Calu3 (cell line): ENCODE measurements at places on chromosomes 1 and 21. TPM values are rescaled to one million over a fixed set of nuclear protein-coding genes. Genes with fewer than 3 reads are reported as not detected.

The SLC30A7 gene
- 38.2 and 39.4 TPM in 2 replicates for total RNA-seq

The LMOD1 gene
- total RNA-seq: not detected in 2 replicates

- no peaks in the 10 kb centered on the region for H3K27me3 ChIP-seq
- H3K4me1 ChIP-seq: peaks cover 11% of the 10 kb centered on the region
- H3K4me3 ChIP-seq: no peak overlapping the region
- H3K36me3 ChIP-seq: peaks cover 9% of the 10 kb centered on the region
Measured at GRCh38 chr1:31487721-31488293, 74.8 kb downstream of the SERINC2 start.

The LDLRAD1 gene
- total RNA-seq: 0.24 TPM in 1 of 2 replicates, not detected in the other

The TFAP2E gene
- 0.26 and 0.49 TPM in 2 replicates for total RNA-seq

GRCh38 chr21:45404730-45405270 lies at the start of gene COL18A1:
TSS of gene COL18A1 (plus strand) at chr21:45405165. CDS start at chr21:45405231, 66 bp downstream.
- DNase-seq: peak; percentile 55
- H3K27ac ChIP-seq: peak within 1 kb of the TSS; percentile 75
- H3K4me1 ChIP-seq: peaks cover 39% of the 10 kb centered on the region
- H3K36me3 ChIP-seq: peaks cover 23% of the 10 kb centered on the region
- no peaks in the 10 kb centered on the region for H3K27me3 ChIP-seq
- H3K4me3 ChIP-seq: peak within 1 kb of the TSS; percentile 71

- no peak overlapping the region for H3K27ac ChIP-seq
- no peaks in the 10 kb centered on the region for H3K4me1 ChIP-seq
- H3K36me3 ChIP-seq: no peaks in the 10 kb centered on the region
Measured at GRCh38 chr1:46021046-46021996, 111.1 kb downstream of the PIK3R3 start.

- peaks cover 15% of the 10 kb centered on the region for H3K4me1 ChIP-seq
- H3K4me3 ChIP-seq: no peak overlapping the region
- H3K27me3 ChIP-seq: peaks cover 18% of the 10 kb centered on the region
- DNase-seq: no peak
- H3K36me3 ChIP-seq: no peaks in the 10 kb centered on the region
Measured at GRCh38 chr1:206672011-206672688, 12.6 kb upstream of the MAPKAPK2 start.

- H3K27me3 ChIP-seq: no peaks in the 10 kb centered on the region
- no peak for DNase-seq
- no peaks in the 10 kb centered on the region for H3K4me1 ChIP-seq
Measured at GRCh38 chr1:13864760-13865159, 164.8 kb downstream of the PRDM2 start.

The PRR9 gene
- total RNA-seq: not detected in 2 replicates

DNA sequence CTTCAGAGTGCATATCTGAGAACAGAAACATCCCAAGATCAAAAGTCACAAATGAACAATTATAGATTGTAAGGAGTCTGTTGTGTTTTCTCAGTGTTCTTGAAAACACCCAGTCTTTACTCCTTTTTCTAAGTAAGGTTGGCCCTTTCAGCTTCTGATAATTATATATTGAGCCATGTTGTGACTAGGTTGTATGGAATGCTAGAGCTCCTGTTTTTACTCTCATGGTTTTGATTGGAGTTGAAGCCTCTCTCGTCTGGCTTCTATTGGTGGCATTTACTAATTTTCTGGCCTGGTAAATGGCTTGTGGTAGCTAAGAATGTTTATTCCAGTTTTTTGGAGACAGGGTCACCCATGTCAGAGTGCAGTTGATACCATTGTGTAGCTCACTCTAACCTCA lies 84.7 kb downstream of the NDUFS5 start:
- no peaks in the 10 kb centered on the region for H3K27me3 ChIP-seq
- no peak for DNase-seq
- no peak overlapping the region for H3K4me3 ChIP-seq
- H3K36me3 ChIP-seq: no peaks in the 10 kb centered on the region
- H3K4me1 ChIP-seq: peaks cover 9% of the 10 kb centered on the region

The CASQ2 gene
- total RNA-seq: not detected in 2 replicates

DNA sequence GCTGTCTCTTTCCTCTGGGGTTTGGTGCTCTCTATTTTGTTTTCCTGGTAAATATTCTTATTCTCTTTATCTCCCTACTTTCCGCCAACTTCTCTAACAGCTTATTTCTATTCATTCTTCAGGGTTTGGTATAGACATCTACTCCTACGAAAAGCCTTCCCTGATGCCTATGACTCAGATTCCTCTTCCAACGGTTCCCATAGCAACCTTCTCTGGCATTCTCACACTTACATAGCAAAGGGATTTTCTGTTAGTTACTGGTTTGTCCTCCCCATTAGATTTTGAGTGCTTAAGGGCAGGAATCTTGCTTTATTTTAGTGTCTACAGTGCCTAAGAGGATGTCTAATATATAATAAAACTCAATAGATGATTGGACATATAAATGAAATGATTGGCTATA lies 407.6 kb upstream of the DEPDC1 start:
- DNase-seq: no peak
- H3K4me3 ChIP-seq: no peak overlapping the region
- H3K27ac ChIP-seq: no peak overlapping the region
- H3K27me3 ChIP-seq: no peaks in the 10 kb centered on the region
- no peaks in the 10 kb centered on the region for H3K4me1 ChIP-seq

DNA sequence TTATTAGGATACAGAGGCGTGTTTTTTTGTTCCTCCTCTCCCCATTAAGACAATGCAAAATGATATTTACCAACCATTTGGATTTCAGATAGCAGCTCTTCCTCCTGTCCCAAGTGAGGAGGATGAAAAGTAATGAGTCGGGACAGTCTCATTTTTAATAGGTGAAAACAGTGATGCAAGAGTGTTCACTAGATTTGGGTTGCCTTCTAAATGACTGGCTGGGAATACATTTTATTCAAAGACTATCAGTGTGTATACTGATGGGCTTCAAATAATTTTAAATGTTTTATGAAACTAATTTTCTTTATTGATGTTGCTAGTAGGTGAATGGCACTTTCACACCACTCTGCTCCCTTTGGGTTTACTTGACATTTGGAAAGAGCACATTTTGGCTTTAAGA lies 2.1 kb downstream of the RCOR3 start:
- peak overlapping the region; percentile 70 for H3K4me3 ChIP-seq
- H3K27ac ChIP-seq: peak overlapping the region; percentile 80
- peaks cover 51% of the 10 kb centered on the region for H3K36me3 ChIP-seq
- no peak for DNase-seq
- H3K27me3 ChIP-seq: no peaks in the 10 kb centered on the region
- peaks cover 18% of the 10 kb centered on the region for H3K4me1 ChIP-seq

GRCh38 chr1:230598745-230599144 lies 43.5 kb upstream of the COG2 start:
- no peak overlapping the region for H3K4me3 ChIP-seq
- peaks cover 23% of the 10 kb centered on the region for H3K4me1 ChIP-seq
- H3K36me3 ChIP-seq: no peaks in the 10 kb centered on the region
- no peak for DNase-seq

DNA sequence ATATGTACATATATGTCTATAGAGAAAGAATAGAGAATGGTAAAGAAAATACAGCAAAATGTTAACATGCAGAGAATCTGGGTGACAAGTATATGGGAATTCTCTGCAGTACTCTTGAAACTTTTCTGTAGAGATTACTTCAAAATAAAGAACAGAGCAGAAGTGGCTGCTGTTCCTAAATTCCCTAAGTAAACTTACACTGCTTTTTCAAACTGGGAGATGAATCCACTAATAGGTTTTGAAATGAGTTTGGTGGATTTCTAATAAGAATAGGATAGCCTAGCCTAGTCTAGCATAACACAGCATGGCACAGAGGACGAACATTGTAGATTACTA lies 450 bp upstream of the CR2 start:
- peak overlapping the region; percentile 54 for H3K4me3 ChIP-seq
- no peak for DNase-seq
- H3K36me3 ChIP-seq: no peaks in the 10 kb centered on the region
- H3K27ac ChIP-seq: no peak overlapping the region
- peaks cover 30% of the 10 kb centered on the region for H3K27me3 ChIP-seq
- H3K4me1 ChIP-seq: no peaks in the 10 kb centered on the region

- no peaks in the 10 kb centered on the region for H3K4me1 ChIP-seq
- no peaks in the 10 kb centered on the region for H3K36me3 ChIP-seq
- DNase-seq: no peak
- H3K4me3 ChIP-seq: no peak overlapping the region
Measured at GRCh38 chr21:20970691-20971090, 27.5 kb upstream of the NCAM2 start.

DNA sequence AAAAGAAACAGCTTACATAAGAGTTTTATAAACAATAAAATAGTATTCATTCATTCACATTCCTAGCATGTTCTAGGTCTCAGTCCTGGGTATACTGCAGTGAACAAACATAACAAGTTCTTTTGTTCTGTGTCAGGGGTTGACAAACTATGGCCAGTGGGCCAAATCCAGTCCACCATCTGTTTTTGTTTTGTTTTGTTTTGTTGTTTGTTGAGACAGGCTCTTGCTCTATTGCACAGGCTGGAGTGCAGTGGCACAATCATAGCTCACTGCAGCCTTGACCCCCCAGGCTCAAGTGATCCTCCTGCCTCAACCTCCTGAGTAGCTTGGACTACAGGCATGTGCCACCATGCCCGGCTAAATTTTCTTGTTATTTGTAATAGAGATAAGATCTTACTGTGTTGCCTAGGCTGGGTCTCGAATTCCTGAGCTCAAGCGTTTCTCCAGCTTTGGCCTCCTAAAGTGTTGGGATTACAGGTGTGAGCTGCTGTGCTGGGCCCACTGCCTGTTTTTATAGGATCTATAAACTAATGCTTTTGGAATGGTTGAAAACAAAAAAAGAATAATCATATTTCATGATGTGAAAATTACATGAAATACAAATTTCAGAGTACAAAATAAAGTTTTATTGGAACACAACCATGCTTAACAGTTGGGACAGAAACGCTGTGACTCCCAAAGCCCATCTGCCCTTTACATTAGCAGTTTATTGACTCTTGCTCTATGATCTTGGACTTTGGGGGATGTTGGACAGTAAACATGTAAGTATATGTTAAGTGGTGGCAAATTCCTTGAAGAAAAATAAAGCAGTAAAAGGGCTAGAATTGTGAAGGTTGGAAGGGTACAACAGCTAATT lies 17.9 kb downstream of the CAPZA1 start:
- peak overlapping the region; percentile 40 for H3K27ac ChIP-seq
- no peaks in the 10 kb centered on the region for H3K36me3 ChIP-seq
- peak; percentile 13 for DNase-seq
- H3K4me1 ChIP-seq: peaks cover 34% of the 10 kb centered on the region
- H3K27me3 ChIP-seq: no peaks in the 10 kb centered on the region
- no peak overlapping the region for H3K4me3 ChIP-seq

The SEMA4A gene
- total RNA-seq: 6.9 and 7.2 TPM in 2 replicates

DNA sequence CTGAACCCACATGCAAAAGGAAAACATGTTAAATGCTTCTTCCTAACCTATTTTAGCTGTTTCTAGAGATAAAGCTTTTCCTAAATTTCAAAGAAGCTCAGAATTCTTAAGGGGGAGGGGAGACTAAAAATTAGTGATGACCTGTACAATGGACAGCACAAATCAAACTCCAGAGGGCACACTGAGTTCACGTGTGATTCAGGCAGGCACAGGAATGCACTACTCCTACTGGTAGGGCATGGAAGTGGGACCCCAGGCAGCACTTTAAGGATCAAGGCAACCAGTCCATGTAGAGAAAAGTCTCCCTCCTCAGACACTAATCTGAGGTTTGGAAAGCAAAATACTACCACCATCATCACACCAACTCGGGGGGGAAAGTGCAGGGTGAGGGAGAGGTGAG lies 31.3 kb upstream of the CLCA4 start:
- no peaks in the 10 kb centered on the region for H3K27me3 ChIP-seq
- peak; percentile 70 for DNase-seq
- peaks cover 28% of the 10 kb centered on the region for H3K4me1 ChIP-seq
- no peaks in the 10 kb centered on the region for H3K36me3 ChIP-seq
- H3K27ac ChIP-seq: peak overlapping the region; percentile 81
- H3K4me3 ChIP-seq: no peak overlapping the region

The S100B gene
- total RNA-seq: not detected in 2 replicates

DNA sequence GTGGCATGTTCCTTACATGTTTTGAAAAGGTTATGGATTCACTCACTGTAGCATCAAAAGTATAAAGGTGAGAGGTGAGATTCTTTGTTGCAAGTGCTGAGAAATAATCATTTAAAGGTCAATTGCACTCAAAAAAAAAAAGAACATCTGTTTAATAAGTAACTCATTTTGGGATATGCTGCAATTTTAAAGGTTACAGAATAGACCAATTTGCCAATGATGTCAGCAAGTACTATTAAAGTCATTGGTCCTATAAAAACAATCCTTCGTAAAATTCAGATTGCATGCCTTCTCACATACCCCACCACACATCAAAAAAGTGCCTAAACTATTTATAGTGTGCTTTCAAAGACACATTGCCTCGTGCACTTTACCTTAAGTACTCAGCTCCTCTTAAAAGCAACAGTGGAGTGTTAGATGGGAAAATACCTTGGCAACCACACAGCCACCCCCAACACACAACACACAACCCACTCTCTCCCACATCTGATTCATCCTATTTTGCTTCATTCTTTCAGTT lies 218.2 kb upstream of the ADGRL2 start:
- H3K27me3 ChIP-seq: no peaks in the 10 kb centered on the region
- H3K36me3 ChIP-seq: no peaks in the 10 kb centered on the region
- no peak for DNase-seq
- no peak overlapping the region for H3K4me3 ChIP-seq
- H3K27ac ChIP-seq: no peak overlapping the region

The BMP8B gene
- total RNA-seq: 6.2 and 6.8 TPM in 2 replicates

- no peak for DNase-seq
- H3K36me3 ChIP-seq: peaks cover 48% of the 10 kb centered on the region
- no peak overlapping the region for H3K4me3 ChIP-seq
- H3K27ac ChIP-seq: no peak overlapping the region
Measured at GRCh38 chr1:62448221-62448933, 11.5 kb downstream of the USP1 start.

The MXRA8 gene
- total RNA-seq: not detected in 2 replicates

- H3K36me3 ChIP-seq: peaks cover 9% of the 10 kb centered on the region
- no peaks in the 10 kb centered on the region for H3K4me1 ChIP-seq
- H3K27me3 ChIP-seq: no peaks in the 10 kb centered on the region
- no peak overlapping the region for H3K27ac ChIP-seq
Measured at GRCh38 chr1:37901893-37902225, 42.5 kb upstream of the MTF1 start.

DNA sequence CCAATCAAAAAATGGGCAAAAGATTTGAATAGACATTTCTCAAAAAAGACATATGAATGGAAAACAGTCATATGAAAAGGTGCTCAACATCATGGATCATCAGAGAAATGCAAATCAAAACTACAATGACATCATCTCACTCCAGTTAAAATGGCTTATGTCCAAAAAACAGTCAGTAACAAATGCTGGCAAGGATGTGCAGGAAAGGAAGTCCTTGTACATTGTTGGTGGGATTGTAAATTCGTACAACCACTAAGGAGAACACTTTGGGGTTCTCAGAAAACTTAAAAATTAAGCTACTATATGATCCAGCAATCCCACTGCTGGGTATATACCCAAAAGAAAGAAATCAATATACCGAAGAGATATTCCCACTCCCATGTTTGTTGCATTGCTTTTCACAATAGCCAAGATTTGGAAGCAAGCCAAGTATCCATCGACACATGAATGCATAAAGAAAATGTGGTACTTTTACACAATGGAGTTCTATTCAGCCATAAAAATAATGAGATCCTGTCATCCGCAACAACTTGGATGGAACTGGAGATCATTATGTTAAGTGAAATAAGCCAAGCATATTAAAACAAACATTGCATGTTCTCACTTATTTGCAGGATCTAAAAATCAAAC lies 17.9 kb downstream of the GBP5 start:
- H3K27me3 ChIP-seq: no peaks in the 10 kb centered on the region
- no peak overlapping the region for H3K27ac ChIP-seq
- no peak overlapping the region for H3K4me3 ChIP-seq

The NTNG1 gene
- total RNA-seq: 1.5 and 2.6 TPM in 2 replicates

GRCh38 chr1:221328371-221328770 lies 413.5 kb downstream of the DUSP10 start:
- peaks cover 12% of the 10 kb centered on the region for H3K27me3 ChIP-seq
- H3K4me3 ChIP-seq: no peak overlapping the region
- no peaks in the 10 kb centered on the region for H3K36me3 ChIP-seq
- no peak overlapping the region for H3K27ac ChIP-seq
- no peaks in the 10 kb centered on the region for H3K4me1 ChIP-seq
